ENCODE measurements at places on chromosomes 7 and 10.
A peak's percentile ranks its signal among the peaks of the same experiment; 100 is the strongest.

- DNase-seq = no peak
Measured at GRCh38 chr10:77832238-77832637, 94.3 kb downstream of the DLG5 start.

DNA sequence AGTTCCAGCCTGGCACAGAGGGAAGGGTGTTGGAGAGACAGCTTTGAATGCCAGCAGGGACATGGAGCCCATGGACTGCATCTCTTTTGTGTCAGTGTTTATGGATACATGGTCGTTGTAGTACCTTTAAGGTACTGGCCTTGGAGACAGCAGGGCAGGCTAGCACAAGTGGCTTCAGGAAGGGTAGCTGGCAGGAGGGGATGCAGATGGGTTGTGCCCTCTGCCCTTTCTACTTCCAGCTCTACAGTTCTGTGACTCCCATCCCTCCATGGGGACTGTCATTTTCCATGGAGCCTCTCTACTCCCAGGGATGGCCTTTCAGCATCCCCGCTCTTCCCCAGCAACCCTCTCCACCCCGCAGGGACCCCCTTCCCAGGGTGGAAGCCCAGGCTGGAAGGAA is 25.1 kb downstream of the POLL start:
- DNase-seq = no peak

GRCh38 chr7:138834583-138834982 is 36.6 kb upstream of the ATP6V0A4 start:
- DNase-seq = peak; percentile 6

DNA sequence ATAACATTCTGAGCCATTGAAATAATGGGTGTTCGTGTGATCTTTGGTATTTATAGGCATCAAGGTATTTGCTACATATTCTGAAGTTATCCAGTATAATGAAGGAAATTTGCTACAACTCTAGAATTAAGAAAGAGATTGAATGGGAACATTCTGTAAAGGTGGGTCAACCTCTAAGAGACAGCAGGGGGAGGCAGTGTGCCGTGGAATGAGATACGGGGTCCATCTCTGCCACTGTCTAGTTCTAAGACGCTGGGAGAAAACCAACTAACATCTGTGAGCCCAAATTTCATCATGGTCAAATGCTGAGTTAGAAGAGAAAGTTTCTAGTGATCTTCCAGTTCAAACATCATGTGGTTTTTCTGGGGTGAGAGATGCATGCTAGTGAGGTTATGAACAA is 368.9 kb downstream of the SORCS1 start:
- no peak for DNase-seq

GRCh38 chr10:124170631-124171030 is 77.2 kb upstream of the CHST15 start:
- DNase-seq = no peak

- DNase-seq = no peak
Measured at GRCh38 chr7:98119256-98119918, 12.7 kb downstream of the LMTK2 start.

DNA sequence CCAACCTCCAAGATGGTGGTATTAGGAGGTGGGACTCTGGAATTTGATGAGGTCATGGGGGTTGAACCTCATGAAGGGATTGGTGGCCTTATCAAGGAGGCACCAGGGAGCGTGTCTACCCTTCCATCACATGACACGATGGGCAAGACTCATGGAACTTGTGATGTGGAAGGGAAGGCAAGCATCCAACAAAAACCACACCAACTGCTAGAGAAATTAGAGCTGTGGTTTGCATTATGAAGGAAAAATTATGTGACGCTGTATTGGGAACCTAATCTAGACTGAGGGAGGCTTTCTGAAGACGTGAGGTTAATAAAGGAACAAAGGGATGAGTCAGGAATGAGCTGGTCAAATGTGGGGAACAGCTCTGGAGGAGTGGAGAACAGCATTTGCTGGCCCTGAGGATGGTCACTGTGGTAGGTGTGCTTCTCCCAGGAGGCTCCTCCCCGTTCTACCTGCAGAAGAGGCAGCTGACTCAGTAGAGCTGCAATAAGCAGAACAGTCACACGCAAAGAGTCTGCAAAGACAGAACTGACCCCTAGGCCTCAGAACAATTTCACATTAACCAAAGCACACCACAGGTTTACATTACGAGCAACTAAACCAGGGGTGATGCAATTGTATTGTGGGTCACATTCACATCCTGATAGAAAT is 236.6 kb upstream of the GRB10 start:
- DNase-seq = no peak

DNA sequence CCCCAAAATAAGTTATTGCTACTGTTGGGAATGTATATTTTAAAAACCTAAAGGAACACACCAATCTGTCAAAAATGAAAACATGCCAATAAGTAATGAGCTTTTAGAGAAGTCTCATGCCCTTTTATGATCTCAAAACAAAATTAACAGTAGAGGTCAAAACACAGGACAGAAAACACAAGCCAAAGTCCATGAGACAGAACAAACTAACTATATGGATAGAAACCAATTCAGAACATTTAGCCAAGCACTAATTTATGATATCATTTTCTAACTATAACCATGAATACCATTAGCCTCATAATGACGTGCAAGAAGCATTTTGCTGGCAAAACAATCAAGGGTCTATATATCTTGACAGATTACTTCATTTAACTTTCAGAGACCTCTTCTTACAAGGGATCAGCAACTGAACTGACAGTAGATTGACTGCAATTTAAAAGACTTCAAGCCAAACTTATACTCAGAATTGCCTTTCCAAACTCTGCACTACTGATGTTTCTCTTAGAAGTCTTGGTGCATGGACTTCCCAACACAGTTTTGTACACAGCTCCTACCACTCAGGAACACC is 200.9 kb downstream of the DOCK4 start:
- no peak for DNase-seq

DNA sequence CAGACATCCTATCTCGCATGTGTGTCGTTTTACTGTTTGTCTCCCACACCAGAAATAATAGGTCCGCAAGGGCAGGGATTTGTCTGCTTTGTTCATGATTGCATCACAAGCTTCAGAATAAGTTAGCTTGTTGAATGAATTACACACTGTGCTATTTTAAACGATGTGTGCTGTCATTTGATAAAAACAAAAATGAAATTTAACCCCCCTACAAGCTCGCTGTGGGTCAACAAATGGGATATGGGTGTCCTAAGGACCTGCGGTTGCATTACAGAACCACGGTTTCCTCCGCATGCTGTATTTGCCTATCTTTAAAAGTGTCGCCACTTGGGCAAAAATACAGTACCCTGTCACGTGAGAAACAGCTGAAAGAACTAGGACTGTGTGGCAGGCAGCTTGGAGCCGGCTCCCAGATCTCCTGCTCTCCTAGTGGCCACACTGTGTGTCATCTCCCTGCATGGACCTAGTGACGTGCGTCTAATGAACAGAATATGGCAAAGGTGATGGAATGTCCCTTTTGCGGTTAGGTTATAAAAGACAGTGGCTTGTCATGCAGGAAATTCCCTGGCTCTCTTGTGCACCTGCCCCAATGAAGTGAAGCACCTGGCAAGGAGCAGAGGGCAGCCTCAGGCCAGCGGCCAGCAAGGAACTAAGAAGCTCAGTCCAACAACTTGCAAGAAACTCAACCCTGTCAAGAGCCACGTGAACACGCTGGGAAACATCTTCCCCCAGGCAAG is 32.9 kb upstream of the CRYGN start:
- DNase-seq = no peak

- no peak for DNase-seq
Measured at GRCh38 chr10:52540479-52540984, 226.5 kb downstream of the DKK1 start.

GRCh38 chr10:25666276-25666675 is 267.8 kb upstream of the MYO3A start:
- no peak for DNase-seq

- DNase-seq = no peak
Measured at GRCh38 chr7:33446551-33446950, 317.2 kb downstream of the BBS9 start.

GRCh38 chr7:47393406-47393805 is 188.5 kb downstream of the TNS3 start:
- no peak for DNase-seq

DNA sequence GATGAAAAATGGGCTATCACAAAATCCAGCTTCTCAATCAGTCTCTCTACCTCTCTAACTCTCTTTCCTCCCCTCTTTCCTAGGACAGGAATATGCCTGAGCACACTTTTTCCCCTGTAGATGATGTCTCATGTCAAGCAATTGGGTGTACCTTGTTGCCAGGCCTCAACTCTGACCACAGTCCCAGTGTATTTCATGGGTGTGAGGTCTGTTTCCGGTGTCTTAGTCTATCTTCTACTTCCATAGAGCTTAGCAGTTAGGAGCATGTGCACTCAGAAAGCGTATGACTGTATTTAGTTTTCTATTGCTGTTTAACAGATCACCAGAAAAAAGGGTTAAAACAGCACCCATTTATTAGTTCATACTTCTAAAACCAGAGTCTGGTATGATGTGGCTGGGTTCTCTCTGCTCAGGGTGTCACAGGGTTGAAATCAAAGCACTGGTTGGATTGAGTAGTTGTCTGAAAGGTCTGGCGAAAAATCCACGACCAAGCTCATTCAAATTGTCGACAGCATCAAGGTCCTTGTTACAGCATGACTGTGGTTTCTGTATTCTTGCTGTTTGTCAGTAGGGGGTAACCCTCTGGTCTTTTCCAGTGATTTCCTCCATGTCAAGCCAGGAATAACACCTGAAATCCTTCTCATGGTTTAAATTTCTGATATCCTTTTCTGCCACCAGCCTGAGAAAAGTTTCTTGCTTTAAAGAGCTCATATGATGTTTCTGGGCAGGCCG is 130.0 kb downstream of the THSD7A start:
- no peak for DNase-seq

DNA sequence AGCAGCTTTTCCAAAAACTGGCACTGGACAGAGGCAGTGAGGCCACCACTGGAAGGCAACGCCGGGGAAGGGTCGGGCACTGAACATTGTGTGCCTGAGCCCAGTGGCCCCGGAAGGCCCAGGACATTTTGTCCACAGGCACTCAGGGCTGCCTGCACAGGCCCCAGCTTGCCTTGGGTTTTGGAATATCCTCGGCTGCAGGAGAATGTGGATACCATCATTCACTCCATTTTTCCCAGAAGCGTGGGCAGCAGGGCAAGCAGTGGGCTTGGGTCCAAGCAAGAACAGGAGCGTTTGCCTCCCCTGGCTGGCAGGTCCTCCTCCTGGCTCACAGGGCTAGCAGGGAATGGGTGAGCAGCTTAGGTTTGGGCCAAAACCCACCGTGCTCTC is 147.4 kb downstream of the EBF3 start:
- no peak for DNase-seq

DNA sequence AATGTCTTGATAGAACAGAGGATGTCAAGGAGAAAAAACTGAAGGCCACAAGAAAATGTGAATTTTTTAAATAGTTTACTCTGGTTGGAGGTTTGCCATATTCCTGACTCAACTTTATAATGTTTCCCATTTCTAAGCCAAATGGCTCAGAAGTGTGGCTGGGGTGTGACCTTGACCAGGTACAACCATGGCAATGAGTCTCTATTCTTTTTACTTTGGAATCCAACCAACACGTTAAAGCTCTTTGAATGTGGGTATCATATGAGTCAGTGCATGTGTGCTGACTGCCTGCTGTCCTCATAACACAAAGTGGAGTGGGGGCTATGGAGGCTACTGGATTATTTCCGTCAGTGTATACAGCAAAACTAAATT is 33.5 kb upstream of the DLD start:
- no peak for DNase-seq

GRCh38 chr10:74883428-74883827 is 57.0 kb downstream of the KAT6B start:
- DNase-seq = no peak

DNA sequence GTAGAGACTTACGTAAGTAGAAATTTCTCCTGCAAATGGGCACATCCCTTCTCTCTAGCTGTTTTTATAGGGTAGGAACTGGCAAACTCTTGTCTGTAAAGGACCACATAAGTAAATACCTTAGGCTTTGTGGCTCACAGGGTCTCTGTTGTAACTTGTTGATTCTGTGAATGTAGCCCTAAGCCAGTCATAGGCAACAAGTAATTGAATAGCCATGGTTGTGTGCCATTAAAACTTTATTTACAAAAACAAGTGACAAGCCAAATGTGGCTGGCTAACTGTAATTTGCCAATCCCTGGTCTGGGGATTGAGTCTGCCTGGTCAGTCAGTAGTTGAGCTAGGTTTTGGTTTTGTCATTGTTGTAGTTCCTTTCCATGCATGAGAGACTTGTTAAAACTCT is 5.3 kb upstream of the KLF6 start:
- DNase-seq = no peak

- DNase-seq = no peak
Measured at GRCh38 chr10:110561292-110561691, 6.2 kb upstream of the SMC3 start.

GRCh38 chr10:113007821-113008220 is 57.8 kb downstream of the TCF7L2 start:
- no peak for DNase-seq

DNA sequence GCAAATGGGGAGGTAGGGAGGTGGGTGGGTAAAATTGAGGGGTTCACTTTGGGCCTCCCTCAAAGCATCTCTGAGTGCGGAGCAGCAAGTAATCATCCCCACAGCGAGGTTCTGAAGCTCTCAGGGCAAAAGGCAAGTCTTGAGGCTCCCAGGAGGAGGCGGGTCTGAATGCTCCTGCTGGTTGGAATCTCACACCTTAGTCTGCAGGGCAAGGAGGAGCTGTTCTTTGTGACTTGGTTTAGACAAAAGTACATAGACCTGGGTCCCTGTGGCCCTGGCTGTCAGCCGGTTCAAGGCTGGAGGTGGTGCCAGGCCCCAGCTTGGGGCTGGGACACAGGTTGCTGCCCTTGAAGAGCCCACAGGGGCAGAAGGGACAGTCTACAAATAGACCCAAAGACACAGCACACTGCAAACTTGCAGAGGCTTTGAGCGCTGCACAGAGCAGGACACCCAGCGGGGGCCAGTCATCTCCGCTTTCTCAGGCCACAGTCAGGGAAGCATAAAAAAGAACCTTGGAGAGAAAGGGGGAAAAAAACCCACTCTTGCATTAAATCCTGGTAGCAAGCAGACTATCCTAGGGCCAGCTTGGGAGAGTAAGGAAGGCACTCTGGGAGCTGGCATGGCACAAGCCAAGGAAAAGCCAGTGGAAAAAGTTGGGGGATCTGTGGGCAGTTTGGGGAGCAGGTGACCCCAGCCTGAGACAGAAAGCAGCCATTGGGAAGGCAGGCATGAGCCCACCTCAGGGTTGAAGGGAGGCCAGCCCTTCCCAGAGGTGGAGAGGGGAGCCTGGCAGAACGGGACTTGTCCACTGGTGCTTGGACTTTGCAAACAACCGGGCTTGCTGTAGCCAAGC is 926 bp upstream of the C10orf71 start:
- no peak for DNase-seq

GRCh38 chr7:16299853-16300252 is 121.5 kb downstream of the CRPPA start:
- no peak for DNase-seq

DNA sequence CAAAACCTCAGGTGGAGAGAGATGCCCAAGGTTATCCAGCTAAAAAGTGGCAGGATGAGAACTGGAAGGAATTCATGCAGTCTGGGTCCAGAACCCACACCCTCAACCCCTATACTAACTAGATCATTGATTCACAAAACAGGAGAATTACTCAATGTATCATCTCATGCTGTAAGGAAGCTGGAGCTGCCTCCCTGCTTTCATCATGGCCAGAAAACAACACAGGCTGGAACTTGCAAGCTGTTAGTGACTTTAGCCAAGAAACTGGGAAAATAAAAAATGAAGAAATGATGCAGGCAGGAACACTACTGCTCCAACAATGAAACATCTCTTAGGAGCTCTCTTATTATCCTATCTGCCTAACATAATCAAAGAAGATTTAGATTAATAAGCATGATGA is 619.8 kb upstream of the CELF2 start:
- no peak for DNase-seq
